CD4-positive, alpha-beta memory T cell (primary cell): ENCODE measurements at places on chromosomes 11 and 22. TPM values are rescaled to one million over a fixed set of nuclear protein-coding genes. Genes with fewer than 3 reads are reported as not detected.

XKR3 gene
- not detected for total RNA-seq

FJX1 gene
- not detected for total RNA-seq

SCGB2A2 gene
- not detected for total RNA-seq

MUC6 gene
- not detected for total RNA-seq

LARGE2 gene
- 4.2 TPM for total RNA-seq

OR51M1 gene
- total RNA-seq: not detected

GRCh38 chr11:88629496-88629895, 292.0 kb upstream of the CTSC start:
- DNase-seq: no peak

- no peak for DNase-seq
Observed at GRCh38 chr11:46456269-46457001, 64.9 kb upstream of the CHRM4 start.

- DNase-seq: no peak
Observed at GRCh38 chr11:70872955-70873735, 379.2 kb downstream of the SHANK2 start.

DNA sequence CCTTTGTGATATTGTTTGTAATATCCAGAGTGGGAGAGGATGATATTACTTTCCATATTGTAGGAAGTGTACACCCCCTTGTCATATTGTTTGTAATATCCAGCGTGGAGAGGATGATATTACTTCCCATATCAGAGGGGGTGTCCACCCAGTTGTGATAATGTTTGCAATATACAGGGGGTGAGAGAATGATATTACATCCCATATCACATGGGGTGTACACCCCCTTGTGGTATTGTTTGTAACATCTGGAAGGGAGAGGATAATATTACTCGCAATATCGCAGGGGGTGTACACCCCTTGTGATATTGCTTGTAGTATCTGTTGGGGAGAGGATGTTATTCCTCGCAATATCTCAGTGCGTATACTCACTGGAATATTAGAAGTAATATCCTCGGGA, 61.5 kb downstream of the PRSS23 start:
- no peak for DNase-seq

GRCh38 chr11:58193391-58193790, 4.5 kb downstream of the OR9Q2 start:
- no peak for DNase-seq

GRCh38 chr11:92154611-92155010, 70.0 kb upstream of the FAT3 start:
- no peak for DNase-seq

GRCh38 chr11:72637926-72638325, 36.3 kb downstream of the PDE2A start:
- DNase-seq: no peak

GRCh38 chr11:117589063-117589462, 208.0 kb downstream of the DSCAML1 start:
- no peak for DNase-seq

DNA sequence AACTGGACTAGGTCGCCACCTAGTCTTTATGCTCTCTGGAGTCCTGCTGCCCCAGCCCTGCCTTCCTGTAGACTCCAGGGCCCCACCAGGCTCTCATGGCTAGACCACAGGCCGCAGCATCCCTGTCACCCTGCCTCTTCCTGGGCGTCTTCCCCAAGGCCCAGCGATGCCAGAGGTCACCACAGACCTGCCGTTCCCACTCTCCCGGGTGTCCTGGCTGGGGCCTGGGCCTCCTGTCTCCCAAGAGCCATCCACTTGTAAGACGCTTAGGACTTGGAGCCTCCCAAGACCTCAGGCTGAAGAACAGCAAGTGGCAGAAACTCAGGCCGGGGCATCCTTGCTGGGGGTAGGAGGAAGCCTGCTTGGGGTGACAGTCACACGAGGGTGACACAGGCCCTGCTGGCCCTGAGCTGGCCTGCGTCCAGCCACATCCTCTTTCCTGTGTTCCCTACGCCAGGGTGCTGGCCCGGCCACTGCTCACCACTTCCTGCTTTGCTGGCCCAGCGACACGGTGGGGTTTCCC, 2.0 kb upstream of the TCIRG1 start:
- DNase-seq: peak; percentile 47

DNA sequence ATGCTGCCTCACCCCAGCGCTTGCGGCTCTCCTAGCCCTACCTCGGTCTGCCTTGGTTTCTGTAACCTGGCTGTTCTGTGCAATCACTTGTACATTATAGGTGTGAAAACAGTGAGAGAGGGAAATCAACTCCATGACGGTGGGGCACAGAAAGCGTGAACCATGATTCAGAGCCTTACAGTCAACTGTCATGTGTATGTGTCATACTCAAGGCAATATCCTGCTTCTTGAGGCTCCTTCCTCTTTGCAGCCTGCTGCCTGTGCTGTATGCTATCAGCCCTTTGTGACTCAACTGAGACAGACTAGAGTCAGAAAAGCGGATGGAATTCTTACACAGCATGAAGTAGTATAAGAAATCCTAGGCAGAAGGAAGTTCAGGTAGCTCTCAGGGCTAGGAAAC, 2.1 kb downstream of the NRIP3 start:
- no peak for DNase-seq

DNA sequence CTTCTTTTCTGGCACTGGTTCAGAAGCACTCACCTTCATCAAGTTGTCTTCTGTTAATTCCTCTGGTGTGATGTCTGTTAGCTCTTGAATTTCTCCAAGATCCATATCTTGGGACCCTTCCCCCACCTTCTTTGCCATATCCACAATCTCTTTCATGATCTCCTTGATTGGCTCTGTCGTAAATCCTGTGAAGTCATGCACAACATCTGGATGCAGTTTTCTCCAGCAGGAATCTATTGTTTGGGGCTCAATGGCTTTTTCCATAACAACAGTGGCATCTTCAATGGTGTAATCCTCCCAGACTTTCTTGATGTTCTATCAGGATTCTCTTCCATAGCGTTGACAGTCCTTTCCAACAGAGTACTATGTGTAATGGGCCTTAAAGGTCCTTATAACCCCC, 96.9 kb downstream of the CSTPP1 start:
- no peak for DNase-seq

GRCh38 chr11:122085264-122085663, 30.8 kb downstream of the BLID start:
- DNase-seq: no peak
